D341Med (cell line): ENCODE measurements at places on chromosomes 2 and 18.
A peak's percentile ranks its signal among the peaks of the same experiment; 100 is the strongest.

DNA sequence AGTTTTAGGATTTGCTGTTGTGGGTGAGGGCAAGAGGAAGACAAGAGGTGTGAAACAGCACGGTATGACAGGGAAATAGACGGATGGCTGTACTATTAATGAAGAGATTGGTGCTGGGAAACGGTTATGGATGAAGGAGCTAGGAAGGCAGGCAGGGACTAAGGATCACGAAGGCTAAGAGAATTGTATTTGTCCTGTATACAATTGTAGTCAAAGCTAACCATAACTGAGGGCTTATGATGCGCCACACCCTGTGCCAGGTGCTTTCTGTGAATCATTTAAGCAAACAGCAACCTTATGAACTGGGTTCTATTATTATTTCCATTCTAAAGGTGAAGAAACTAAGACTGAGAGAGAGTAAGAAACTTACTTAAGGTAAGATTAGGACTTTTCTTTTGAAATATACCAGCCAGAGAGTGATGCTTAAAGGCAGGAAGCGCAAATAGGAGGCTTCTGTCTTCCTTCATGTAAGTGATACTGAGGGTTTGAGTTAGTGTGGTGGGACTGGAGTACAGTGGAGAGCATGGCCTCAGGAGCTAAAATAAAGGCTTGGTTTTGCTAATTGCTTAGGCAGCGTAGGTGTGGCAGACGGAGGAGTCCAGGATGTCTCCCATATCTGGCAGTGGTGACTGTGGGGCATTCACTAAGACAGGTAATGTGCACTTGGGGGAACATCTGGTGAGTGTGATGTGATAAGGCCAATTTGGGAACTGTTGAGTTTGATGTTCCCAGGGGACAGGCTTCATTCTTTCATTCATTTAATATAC lies 85.8 kb downstream of the PLEKHM3 start:
- DNase-seq = no peak

DNA sequence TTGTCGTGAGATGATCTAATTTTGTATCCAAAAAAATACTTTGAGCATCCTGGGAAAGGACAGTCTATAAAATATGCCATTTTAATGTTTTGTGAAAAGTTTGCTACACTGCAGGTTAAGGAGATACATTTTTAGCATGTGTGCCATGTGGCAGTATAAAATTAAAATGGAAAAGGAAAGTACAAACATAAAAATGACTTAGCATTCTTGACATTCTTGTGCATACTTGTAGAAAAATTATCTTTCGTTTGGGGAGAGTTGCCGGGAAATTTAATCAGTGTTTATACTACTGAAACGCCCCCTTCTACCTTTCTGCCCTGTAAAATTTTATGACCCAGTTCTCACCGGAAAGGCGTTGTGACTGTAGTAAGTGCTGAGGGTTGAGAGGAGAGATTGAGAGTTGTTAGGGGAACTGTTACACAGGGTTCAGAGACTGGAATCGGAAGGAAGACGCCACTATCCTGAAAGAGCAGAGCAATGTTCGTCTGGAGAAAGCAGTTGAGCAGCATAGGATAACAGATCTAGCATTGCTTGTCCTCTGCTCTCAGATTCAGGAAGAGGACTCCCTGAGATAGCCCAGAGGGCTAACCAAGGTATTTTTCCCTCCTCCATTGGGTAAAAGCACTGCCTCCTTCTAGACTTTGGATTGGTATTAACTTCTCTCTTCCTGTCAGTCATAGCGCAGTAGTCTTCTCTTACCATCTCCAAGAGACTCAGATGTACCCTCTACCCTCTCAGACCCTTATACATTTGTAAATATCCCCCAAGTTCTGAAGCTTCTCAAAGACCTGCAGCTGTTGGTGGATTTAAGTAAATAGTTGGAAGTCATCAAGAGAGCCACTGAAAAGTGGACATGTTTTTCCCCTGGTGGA lies 2.7 kb downstream of the CDH20 start:
- DNase-seq = no peak

DNA sequence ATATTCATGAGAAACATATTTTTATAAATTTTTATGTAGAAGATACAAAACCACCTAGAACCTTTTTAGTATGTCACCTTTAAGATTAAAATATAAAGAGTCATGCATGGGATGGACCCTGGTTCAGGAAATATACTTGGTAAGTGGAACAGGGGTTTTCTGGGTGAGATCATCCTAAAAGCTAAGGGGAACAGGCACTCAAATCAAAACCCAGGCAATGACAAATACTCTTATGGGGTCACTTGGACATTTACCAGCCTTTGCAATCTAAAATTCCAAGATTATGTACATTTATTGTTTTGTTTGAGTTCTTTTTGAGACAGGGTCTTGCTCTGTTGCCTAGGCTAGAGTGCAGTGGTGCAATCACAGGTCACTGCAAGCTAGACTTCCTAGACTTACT lies 65.8 kb downstream of the SGPP2 start:
- DNase-seq = no peak

- no peak for DNase-seq
Observed at GRCh38 chr2:64192125-64192479, 47.9 kb upstream of the PELI1 start.

DNA sequence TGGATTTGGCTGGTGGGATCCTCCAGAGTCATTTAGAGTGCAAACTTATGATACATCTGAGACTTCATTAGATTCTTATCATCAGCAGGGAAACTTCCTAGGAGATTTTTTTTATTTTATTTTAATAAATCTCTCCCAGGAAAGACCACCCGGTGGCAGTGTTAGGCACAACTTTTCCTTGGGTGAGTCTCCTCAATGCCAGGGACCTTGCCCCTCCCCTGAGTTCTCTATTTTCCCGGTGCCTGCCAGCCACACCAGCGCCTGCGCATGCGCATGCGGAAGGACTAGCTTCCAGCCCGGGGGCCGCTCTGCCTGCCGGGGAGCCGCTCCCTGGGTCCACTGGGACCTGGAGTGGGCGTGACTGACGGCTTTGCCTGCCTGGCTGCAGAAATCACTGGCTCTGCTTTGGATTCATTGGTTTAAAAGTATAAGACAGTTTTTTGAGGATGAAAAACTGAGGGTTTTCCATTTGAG lies 86.6 kb downstream of the TMEM182 start:
- peak; percentile 95 for DNase-seq

DNA sequence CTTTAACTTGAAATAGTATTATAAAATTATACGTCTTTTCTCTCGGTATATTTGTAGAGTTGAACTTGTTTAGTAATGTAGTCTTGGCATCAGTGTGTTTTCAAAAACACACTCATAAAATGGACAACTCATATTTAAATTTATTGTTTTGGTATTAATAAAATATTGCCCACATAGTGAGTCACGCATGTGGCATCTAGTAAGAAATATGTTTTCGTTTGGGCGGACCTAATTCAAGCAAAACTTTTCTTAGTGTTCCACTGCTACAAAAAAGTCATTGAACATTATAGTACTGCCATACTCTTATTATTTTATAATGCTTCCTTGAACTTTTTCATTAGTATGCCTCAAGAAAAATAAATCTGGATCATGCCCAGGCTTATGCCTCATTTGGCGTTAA lies 31.1 kb upstream of the FAM237A start:
- no peak for DNase-seq

DNA sequence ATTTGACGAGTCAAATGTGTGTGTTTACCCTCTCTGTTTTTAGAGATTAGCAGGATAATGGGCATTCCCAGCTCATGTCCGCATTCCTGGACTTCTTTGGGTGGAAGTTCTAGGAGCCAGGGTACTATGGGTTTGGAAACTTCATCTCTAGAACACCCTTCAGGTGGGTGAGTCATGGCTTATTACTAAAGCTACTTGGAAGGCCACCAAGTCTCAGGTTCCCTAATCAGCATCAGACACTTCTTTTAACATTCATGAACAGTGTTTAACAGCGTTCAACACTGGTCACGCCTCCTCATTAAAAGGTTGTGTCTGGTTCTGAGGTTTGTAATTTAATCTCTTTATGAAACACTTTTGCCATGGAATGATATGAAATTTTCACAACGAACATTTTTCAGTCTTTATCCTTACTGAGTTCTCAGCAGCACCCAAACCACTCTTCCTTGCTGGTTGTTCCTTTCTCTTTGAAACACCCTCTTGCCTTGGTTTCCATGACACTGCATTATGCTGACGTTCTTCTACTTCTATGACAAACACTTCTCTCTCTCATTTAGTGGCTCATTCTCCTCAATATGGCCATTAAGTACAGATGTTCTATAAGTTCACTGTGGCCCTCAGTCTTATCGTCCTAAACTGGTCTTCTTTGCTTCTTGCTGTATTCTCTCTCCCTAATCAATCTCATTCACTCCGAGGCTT lies 49.3 kb downstream of the MMADHC start:
- DNase-seq = no peak

- DNase-seq = no peak
Observed at GRCh38 chr18:48641981-48642380, 103.2 kb downstream of the CTIF start.

DNA sequence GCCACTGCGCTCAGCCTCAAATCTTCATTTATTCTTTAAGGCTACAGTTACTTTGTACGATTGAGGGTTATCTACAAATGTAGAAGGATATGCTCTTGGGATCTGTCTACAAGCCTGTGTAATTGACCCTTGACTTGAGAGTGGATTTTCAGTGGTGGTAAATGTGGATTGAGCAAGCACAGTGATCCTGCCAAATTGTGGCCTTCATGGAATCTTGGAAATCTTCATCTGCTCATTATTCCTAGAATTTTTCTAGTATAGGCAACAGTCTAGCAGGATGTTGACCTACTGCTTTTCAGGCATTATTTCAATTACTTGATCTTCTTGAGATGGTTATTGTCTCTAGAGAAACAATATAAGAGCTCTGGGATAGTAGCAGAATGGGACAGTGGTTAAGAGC lies 226.1 kb upstream of the REV1 start:
- no peak for DNase-seq
